ENCODE measurements at places on chromosomes 16 and 17. TPM values are rescaled to one million over a fixed set of nuclear protein-coding genes. Genes with fewer than 3 reads are reported as not detected.
A peak's percentile ranks its signal among the peaks of the same experiment; 100 is the strongest.

DNA sequence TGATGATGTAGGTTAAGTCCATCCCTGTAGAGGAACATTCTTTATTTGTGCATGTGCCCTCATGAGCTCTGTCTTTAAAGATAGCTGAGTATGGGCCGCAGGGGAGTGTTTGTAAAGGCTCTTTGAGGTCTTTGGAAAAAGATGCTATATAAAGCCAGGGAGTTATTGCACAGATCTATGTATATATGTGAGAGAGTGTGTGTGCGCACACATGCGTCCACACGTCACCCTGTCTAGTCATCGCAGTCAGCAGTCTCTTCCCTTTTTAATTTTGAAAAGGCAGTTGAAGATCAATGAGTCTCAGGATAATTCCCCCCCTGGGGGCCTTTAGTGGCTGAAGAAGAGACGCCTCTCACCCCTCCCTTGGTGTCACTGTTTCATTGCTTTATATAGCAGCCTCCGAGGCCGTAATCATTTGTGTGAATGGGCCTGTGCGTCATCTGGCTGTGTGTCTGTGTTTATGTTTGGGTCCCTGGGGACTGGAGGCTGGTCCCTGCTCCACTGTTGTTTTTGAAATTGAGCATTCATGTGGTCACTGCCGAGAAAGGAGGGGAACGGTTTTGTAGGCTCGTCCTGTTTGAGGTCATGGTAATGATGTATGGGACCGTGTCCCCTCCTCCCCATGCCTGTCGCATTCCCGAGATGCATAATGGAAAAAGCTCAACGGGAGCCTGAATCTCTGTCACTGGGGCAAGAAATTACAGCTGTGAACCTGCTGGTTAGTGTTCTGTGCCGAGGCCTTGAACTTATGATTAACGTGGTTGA lies 143.9 kb downstream of the SNX29 start:
- peaks cover 26% of the 10 kb centered on the region for H3K4me1 ChIP-seq
- no peaks in the 10 kb centered on the region for H3K27me3 ChIP-seq
- no peak for DNase-seq

GRCh38 chr17:78144147-78144719 lies 2.0 kb upstream of the C17orf99 start:
- H3K4me1 ChIP-seq, result peaks cover 24% of the 10 kb centered on the region
- peak; percentile 65 for DNase-seq
- H3K27ac ChIP-seq, result peak overlapping the region; percentile 82
- no peaks in the 10 kb centered on the region for H3K36me3 ChIP-seq
- H3K4me3 ChIP-seq, result no peak overlapping the region

- DNase-seq, result no peak
- H3K27ac ChIP-seq, result no peak overlapping the region
- H3K4me1 ChIP-seq, result peaks cover 2% of the 10 kb centered on the region
- H3K36me3 ChIP-seq, result peaks cover 39% of the 10 kb centered on the region
Observed at GRCh38 chr16:11689031-11689840, 21.0 kb downstream of the SNN start.

GRCh38 chr17:16285646-16286008 lies 67.6 kb downstream of the CENPV start:
- H3K27ac ChIP-seq, result peak overlapping the region; percentile 98
- no peaks in the 10 kb centered on the region for H3K27me3 ChIP-seq
- DNase-seq, result no peak

GRCh38 chr16:25692742-25693508 lies 1.2 kb downstream of the HS3ST4 start:
- peak overlapping the region; percentile 69 for H3K4me3 ChIP-seq
- H3K4me1 ChIP-seq, result peaks cover 34% of the 10 kb centered on the region
- H3K27ac ChIP-seq, result no peak overlapping the region
- H3K36me3 ChIP-seq, result no peaks in the 10 kb centered on the region
- DNase-seq, result peak; percentile 24

DNA sequence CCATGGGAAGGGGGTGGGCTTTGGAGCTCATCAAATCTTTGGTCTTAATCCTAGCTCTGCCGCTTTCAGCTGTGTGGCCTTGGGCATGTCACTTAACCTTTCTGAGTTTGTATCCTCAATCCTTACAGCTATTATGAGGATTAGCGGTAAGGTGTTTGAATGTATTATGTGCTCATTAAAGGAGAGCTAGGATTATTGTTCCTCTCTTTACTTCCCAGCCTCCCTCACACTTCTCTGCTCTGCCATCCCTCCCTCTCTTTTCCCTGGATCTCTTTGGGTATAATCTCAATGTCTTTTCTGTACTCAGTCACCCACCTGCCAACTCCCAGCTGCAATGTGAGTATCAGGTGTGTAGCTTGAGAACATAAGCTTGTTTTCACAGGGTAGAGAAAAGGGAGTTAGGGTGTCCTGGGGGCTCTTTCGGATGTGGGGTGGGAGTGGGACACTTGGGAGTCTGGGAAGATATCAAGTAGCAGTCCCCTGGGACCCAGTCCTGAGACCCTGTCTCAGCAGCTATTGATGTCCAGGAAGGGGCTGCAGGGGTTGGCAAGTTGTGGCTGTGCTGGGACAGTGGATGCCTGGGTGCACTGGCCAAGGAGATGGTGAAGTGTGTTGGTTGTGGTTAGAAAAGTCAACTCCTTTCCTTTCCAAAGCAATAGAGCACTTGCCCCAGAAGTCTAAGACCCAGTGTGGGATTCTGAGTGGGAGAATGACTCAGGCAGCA lies 1.8 kb downstream of the EFNB3 start:
- no peak overlapping the region for H3K27ac ChIP-seq
- H3K4me1 ChIP-seq, result peaks cover 30% of the 10 kb centered on the region
- DNase-seq, result no peak

DNA sequence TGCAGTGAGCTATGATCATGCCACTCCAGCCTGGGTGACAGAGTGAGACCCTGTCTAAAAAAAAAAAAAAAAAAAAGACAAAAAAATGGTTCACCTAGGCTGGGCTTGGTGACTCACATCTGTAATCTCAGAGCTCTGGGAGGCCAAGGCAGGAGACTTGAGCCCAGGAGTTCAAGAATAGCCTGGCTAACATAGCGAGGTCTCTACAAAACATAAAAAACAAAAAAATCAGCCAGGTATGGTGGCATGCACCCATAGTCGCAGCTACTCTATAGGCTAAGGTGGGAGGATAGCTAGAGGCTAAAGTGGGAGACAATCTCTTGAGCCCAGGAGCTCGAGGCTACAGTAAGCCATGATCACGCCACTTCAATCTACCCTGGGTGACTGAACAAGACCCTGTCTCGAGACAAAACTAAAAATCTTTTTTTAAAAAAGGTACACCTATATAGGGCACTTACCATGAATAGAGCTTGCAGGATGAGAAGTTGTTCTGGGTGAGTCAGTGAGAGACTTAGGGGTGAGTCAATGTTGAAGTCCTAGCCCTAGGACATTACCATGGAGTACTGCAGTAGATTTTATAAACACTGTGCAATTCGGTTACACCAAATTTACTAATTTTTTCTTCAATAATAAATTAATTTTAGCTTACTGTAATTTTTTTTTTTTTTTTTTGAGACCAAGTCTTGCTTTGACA lies 19.0 kb downstream of the USP32 start:
- H3K36me3 ChIP-seq, result peaks cover 7% of the 10 kb centered on the region
- H3K27me3 ChIP-seq, result no peaks in the 10 kb centered on the region
- H3K4me3 ChIP-seq, result no peak overlapping the region
- no peaks in the 10 kb centered on the region for H3K4me1 ChIP-seq
- DNase-seq, result no peak

- H3K4me3 ChIP-seq, result no peak overlapping the region
- DNase-seq, result no peak
- H3K4me1 ChIP-seq, result no peaks in the 10 kb centered on the region
Observed at GRCh38 chr17:38538906-38539305, 66.8 kb downstream of the SRCIN1 start.

GRCh38 chr16:23962001-23962400 lies 126.2 kb downstream of the PRKCB start:
- no peaks in the 10 kb centered on the region for H3K4me1 ChIP-seq
- DNase-seq, result no peak
- H3K4me3 ChIP-seq, result no peak overlapping the region
- no peak overlapping the region for H3K27ac ChIP-seq
- H3K36me3 ChIP-seq, result no peaks in the 10 kb centered on the region
- peaks cover 54% of the 10 kb centered on the region for H3K27me3 ChIP-seq

- H3K36me3 ChIP-seq, result no peaks in the 10 kb centered on the region
- H3K27me3 ChIP-seq, result no peaks in the 10 kb centered on the region
- H3K4me3 ChIP-seq, result no peak overlapping the region
- no peak for DNase-seq
Observed at GRCh38 chr17:78882540-78883088, 20.4 kb downstream of the CEP295NL start.

GRCh38 chr16:54493061-54493460 lies 206.5 kb upstream of the IRX3 start:
- H3K27ac ChIP-seq, result no peak overlapping the region
- no peak for DNase-seq
- peaks cover 20% of the 10 kb centered on the region for H3K27me3 ChIP-seq

DNA sequence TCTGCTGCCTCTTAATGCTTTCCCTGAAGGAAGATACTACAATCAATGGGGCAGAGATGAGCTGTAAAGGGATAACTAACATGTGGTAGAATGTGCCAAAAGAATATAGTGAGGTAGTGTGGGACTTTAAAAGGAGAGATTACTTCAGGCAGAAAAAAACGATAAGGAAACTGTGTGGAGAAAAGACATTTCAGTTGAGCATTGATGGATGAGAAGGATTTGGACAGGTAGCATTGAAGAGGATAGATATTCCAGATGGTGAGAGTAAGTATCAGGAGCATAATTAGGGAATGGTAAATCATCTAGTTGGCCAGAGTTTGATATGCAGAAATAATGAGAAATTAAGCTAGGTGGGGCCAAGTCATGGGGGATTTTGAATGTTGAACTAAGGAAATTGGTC lies 97.3 kb downstream of the NLK start:
- H3K27me3 ChIP-seq, result no peaks in the 10 kb centered on the region
- H3K4me3 ChIP-seq, result no peak overlapping the region
- no peak overlapping the region for H3K27ac ChIP-seq
- no peak for DNase-seq
- peaks cover 2% of the 10 kb centered on the region for H3K36me3 ChIP-seq

DNA sequence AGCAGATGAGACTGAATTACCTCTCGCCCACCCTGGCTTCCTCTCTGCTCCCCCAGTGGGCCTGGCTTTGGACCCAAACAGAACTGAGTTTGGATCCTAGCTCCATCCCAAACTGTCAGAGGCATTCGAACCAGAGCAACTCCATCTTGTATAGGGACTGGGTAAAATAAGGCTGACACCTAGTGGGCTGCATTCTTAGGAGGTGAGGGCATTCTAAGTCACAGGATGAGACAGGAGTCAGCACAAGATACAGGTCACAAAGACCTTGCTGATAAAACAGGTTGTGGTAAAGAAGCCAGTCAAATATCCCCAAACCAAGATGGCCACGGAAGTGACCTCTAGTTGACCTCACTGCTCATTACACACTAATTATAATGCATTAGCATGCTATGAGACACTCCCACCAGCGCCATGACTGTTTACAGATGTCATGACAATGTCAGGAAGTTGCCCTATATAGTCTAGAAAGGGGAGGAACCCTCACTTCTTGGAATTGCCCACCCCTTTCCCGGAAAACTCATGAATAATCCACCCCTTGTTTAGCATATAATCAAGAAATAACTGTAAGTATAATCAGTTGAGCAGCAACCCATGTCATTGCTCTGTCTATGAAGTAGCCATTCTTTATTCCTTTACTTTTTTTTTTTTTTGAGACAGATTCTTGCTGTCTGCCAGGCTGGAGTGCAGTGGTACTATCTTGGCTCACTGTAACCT lies 44.4 kb downstream of the LYRM1 start:
- no peak overlapping the region for H3K4me3 ChIP-seq
- no peaks in the 10 kb centered on the region for H3K36me3 ChIP-seq
- H3K4me1 ChIP-seq, result no peaks in the 10 kb centered on the region
- no peaks in the 10 kb centered on the region for H3K27me3 ChIP-seq
- DNase-seq, result no peak
- no peak overlapping the region for H3K27ac ChIP-seq

DNA sequence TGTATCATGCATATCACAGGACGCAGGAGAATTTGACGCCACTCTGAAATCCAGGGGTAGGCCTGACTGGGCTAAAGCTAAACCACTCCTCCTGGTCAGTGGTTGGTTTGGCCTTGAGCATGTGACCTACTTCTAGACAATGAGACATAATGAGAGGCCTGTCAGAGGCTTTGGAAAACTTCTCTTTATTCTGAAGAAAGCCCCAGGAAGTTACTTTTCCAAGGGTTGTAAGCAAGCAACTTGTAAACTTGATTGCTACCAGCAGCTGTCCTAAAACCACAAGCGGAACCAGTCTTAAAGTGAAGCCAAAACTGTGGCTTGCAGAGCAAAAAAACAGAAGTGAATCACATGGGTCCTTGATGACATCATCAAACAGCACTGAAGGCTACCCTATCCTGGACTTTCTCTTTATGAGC lies 138.2 kb upstream of the COX10 start:
- no peak overlapping the region for H3K4me3 ChIP-seq
- no peak for DNase-seq
- H3K27me3 ChIP-seq, result no peaks in the 10 kb centered on the region

DNA sequence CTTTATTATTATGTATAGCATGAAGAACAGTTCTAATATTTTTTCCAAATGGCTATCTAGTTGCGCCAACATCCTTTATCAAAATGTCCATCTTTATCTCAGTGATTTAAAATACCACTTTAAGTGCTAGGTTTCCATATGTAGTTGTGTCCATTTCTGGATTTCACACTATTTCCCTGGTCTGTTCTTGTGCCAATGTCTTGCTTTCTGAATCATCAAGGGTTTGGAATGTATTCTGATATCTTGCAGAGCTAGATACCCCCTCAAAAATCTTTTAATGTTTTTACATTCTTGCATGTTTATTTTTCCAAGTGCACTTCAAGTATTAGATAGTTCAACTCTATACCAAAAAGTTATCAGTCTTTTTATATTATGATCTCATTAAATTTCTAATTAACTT lies 14.3 kb downstream of the MBTD1 start:
- peaks cover 23% of the 10 kb centered on the region for H3K36me3 ChIP-seq
- H3K27ac ChIP-seq, result no peak overlapping the region
- no peaks in the 10 kb centered on the region for H3K27me3 ChIP-seq
- no peaks in the 10 kb centered on the region for H3K4me1 ChIP-seq
- DNase-seq, result no peak

DNA sequence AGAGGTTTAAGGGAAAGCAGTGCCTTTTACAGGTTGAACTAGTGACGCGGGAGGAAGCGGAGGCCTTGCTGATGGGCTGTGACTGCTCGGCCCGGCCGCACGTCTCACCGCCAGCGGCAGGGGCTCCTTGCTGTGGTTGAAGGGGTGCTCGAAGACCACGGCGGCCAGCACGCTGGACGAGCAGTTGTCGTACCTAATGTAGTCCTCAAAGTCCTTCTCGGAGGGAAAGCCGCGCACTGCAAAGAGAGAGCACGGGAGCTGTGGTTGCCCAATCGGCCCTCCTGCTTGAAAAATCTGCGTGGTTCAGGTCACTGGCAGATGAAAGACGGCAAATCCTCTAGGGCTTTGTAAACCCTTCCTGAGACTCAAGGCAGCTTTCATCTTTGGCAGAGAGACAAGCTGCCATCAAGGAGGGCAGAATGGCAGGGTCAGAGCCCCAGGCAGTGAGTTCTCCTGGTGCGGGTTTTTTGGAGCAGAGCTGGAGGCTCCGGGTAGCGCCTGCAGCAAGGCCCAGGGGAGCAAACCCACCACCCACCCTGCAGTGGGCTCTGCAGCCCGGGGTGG lies 16.1 kb downstream of the ABCA3 start:
- peaks cover 42% of the 10 kb centered on the region for H3K27me3 ChIP-seq
- peaks cover 2% of the 10 kb centered on the region for H3K4me1 ChIP-seq
- H3K4me3 ChIP-seq, result no peak overlapping the region

KRTAP2-1 gene
- not detected for total RNA-seq

TMEM114 gene
- not detected for total RNA-seq

ZP2 gene
- not detected for total RNA-seq

KCNH6 gene
- not detected for total RNA-seq

NXPH3 gene
- 0.82 TPM for total RNA-seq

TEX14 gene
- 0.20 TPM for total RNA-seq

SLC5A11 gene
- total RNA-seq, result 0.22 TPM

DOC2A gene
- total RNA-seq, result 5.7 TPM

CLDN7 gene
- 79.9 TPM for total RNA-seq

PSME3 gene
- total RNA-seq, result 92.0 TPM

ATP1B2 gene
- total RNA-seq, result 10.2 TPM

CCL7 gene
- total RNA-seq, result not detected

All from mesothelial cell of epicardium (in vitro differentiated cells).